ENCODE measurements at places on chromosomes 3 and 15.
A peak's percentile ranks its signal among the peaks of the same experiment; 100 is the strongest.

DNA sequence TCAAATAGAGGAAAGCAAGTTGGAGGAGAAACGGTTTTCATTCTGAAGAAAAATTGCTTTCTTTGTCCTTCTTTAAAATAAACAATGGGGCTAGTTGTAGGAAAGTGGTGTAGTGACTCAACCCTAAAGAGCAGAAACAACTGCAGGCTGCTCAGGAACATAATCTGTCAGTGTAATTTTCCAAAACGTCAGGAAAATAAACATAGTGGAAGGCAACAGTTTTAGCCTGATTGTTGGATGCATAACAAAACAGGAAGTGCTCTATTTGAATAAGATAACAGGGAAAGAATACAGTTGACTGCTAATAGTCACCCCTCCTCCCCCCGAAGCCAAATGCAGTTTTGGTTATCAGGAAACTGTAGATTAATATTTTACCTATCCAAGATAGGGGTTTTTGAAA is 167.6 kb downstream of the ECT2 start:
- DNase-seq, result no peak

DNA sequence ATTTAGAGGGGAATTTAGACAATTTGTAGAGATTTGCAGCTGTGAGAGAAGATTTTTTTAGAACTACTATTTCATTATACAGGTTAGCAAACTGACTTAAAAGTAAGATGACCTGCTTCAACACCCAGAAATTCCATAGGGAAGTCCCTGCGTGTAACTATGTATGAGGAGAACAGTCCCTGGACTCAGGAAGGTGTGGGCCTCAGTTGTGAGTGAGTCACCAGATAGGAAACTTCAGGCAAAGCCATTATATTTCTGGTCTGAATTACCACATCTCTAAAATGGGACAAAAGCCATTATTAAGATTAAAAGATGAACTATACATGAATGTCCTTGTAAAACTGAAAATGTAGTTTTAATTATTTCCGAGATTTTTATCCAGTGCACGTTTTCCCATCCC is 488.3 kb upstream of the GOLIM4 start:
- no peak for DNase-seq

DNA sequence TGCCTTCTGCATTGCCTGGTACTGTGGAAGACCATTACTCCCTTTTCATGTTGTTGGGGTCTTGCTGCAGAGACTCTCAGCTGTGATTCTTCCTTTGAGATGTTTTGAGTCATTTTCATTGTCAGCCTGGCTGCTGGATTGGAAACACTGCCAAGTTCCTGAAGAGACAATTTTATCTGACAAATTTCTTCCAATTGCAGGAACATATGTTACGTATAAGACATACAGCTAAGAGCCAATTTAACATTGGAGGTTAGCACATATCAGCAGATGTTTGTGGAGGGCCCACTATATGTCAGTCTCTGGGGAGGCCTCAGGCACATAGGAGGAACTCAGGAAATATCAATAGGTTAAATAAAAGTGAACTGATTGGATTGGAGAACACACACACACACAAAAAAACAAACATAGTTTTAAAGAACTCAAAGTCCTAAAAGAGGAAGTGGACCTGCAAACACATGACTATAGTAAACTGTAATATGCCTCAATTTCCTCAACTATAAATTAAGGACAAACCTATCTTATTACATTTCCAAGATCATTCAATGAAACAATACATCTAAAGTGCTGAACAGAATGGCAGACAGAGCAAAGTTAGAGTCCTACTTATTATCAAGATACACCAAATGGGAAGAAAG is 172.3 kb downstream of the MYRIP start:
- no peak for DNase-seq

DNA sequence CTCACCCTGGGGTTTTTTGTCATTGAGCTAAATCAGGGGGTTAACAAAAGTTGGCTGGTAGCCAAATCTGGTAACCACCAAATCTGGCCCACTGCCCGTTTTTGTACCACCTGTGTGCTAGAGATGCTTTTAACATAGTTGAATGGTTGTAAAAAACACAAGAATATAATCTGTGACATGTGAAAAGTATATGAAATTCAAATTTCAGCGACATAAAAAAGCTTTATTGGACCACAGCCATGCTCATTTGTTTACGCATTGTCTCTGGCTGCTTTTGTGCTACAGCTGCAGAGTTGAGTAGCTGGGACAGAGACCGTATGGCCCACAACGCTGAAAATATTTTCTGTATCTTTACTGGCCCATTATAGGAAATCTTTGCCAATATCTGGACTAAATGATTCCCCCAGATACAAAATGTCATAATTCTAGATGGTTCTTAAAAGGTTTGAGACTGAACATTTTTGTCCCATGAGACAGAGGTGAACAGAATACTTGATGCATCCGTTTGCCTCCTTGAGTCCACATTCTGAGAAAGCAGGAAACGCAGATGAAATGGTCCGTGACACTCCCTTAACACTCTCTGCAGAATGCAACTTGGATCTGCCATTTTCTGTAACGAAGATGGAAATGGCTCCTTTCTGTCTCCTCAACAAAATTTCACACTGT is 120.9 kb upstream of the PDZRN3 start:
- no peak for DNase-seq

DNA sequence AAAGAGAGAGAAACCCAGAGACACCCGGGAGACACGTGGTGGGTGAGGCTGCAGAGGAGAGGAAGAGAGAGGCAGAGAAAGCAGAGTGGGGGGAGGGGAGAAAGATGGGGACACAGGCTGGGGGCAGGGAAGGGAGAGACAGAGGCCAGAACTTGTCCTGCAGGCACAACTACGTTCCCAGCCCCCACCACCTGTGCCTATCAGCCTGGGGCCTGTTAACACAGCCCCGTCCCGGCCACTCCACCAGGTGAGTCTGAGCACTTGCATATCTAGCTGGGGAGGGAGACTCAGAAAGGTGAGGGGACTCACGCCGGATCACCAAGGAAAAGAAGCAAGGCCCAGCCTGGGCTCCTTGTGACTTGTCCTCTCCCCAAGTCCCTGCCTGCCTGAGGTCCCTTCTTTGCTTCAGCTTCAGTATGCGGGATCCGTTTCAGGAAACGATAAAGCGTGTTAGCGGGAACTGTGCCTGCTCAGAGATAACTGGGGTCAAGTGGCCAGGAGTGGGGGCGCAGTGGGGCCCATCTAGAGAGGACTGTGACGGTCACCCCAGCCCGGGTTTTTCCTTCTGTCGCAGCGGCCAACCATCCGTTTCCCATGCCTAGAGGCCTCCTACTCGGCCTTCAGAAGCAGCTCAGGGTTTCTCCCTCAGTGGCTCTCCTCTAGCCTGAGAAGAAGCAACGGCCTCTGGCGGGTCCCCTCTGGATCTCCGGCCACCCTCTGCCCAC is 10.3 kb downstream of the LINGO1 start:
- no peak for DNase-seq

DNA sequence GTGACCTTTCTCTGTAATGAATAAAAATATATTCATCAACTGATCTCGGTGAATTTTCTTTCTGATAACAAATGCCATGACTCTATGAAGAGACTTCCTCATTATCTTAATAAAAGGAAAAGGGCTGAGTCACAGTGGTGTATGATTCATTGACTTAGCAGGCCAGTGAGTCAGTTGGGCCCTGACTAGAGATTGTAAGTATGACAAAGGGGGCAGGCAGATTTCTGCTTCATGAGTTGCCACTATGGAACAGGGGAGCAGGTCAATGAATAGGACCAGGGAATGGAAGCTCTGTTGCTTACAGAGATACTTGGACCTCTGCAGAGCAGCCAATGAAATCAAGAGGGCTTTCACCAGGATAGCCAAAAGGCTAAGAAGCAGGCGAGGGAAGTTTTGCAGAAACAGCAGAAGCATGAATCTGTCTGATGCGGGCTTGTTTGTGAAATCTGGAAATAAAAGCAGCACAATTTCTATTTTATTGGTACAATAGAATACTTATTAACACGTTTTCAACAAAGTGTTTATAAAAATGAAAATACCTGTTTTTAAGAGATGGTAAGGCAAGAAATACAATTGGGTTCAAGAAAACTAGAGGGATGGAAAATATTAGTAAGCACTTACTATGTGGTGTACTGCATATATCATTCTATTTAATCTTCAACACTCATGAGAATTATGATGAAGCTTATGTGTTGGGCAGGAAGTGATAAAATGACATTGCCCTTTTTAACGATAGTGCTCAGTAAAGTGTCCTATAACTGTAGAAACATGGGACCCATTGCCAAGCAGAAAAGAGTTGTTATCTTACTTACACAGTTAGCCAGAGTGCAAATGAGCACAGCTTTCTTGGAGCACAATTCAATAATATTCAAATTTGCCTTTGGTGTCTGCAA is 169.8 kb upstream of the MYRIP start:
- no peak for DNase-seq

DNA sequence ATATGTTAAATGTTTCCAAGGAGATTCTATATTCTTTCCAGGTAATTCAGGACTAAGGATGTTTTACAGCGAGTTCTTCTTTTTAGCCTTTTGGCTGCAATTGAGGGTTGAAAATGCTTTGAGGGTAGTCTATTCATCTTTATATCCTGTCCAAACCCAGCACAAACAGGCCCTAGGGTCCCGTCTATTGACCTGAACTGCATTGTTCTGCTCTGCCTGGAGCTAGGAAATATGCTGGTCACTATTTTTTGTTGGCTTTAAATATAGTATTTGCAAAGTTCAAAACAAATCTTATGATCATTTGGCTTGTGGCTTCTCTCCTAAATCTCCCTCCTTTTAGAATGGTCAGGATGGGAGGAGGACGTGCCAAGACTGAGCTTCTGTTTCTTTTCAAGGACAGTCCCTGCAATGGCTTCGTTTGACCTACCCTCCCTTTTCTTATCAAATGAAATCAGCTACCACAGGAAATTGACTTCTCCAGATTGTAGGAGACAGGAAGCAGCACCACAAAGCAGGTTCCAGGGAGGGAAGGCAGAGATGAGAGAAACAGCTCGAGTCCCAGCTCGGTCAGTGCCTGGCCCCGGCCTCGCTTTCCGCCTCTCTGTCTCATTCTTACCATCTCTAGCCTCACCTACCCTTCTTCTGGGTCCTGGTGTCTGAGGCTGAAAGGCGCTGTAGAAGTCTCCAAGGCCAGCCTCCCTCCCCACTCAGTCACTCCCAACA is 27.6 kb upstream of the NRROS start:
- peak; percentile 81 for DNase-seq

GRCh38 chr3:177679568-177680471 is 482.5 kb upstream of the TBL1XR1 start:
- no peak for DNase-seq

- DNase-seq, result no peak
Measured at GRCh38 chr3:127844326-127844942, 22.1 kb upstream of the MGLL start.

DNA sequence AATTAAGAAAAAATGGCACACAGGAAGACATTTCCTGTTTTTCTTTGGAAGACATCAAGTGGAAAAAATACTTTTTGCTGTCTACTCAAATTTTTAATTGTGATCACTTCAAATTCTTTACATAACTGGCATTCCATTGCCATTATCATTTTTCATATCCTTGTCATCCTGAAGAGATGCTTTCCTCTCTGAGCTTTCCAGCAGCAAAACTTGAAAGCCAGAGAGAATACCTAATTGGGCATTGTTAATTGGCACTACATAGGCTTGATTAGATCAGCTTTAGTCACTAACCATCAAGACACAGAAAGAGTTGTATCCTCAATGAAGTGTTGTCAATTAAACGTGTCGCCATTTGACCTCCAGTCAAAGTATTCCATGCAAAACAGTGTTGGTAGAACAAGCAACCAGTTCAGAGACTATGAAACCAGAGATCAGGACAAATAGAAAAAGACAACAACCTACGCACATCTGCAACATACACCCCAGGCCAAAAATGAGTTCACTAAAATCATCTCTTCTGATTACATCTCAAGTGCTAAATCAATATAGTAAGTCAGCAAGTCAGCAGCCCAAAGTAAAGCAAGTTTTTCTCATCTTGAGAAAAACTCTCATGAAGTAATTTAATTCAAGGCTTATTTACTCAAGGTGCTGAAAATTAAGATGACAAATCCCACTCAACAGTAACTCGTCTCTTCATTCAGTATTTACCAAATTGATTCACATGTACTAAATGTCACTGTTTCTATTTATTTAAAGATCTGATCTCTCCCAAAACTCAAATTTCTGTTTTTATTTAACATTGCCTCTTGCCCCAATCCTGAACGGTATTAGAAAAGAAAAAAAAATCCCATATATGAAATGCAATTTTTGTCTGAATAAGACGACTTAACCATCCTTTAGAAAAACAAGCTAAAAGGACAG is 123.0 kb downstream of the SUCLG2 start:
- no peak for DNase-seq

DNA sequence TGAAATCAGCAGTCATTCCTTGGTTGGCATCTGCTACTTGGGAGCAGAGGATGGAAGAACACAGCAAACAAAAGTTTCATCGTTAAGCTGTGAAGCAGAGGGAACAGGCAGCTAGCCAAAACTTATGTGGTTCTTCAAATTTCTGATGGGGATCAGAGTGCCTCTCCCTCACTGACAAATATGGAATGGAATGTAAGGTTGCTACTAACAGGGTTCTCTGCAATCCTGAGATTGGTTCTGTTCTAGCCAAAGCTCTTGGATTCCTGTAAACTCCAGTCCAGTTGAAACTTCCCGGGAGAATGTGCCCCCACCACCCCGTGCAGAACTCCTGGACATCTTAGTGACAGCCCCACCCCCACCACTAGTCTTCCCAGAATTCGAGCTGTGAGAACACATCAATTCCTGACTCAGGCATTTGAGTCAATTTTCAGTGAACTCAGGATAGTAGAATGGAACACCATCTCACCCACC is 55.9 kb upstream of the PHLDB2 start:
- no peak for DNase-seq

DNA sequence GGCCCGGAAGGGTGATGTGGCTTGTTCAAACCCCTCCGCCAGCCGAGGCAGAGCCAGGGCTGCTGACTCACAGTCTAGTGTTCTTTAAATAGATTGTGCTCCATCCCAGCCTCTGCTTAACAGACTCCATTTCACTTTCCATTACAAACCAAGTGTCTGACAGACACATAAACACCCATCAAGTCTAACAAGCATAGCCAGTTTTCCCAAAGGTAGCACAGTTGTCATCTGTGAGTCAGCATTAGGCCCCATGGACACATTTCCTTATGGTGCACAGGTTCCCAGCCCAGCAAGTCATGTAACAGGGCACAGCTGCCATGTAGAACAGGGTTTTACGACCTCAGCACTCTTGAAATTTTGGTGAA is 109.9 kb upstream of the RAP2B start:
- DNase-seq, result no peak

DNA sequence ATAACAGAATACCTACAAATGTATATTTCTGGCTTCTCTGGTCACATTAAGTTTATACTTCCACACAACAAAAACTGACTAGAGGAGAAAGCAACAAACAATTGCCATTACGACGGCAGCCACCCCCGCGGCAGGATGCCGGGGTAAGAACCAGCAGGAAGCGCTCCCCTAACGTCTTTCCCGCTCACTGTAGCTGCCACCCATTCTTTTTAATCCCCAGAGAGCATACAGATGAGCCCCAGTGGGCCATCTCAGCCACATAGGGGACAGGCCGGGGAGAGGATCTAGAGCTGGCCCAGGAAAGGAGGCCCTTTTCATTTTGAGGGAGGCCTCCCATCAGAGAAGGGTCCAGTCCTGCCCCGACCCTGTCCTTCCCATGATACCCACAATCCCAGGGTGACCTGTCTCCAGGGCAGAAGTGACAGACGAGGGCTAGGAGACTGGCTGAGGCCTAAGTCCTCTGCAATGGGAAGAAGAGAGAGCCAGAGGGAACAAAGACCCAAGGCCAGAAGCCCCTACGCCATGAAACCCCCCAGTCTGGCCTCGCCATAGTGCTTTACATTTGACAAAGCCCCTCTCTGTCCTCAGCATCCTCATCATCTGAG is 3.6 kb upstream of the CALML4 start:
- peak; percentile 60 for DNase-seq

- no peak for DNase-seq
Measured at GRCh38 chr3:67619991-67620390, 34.4 kb downstream of the SUCLG2 start.

GRCh38 chr3:38118421-38119247 is 18.3 kb downstream of the ACAA1 start:
- DNase-seq, result no peak
